Adipocyte (in vitro differentiated cells): ENCODE measurements at places on chromosomes 12 and 14.

DNA sequence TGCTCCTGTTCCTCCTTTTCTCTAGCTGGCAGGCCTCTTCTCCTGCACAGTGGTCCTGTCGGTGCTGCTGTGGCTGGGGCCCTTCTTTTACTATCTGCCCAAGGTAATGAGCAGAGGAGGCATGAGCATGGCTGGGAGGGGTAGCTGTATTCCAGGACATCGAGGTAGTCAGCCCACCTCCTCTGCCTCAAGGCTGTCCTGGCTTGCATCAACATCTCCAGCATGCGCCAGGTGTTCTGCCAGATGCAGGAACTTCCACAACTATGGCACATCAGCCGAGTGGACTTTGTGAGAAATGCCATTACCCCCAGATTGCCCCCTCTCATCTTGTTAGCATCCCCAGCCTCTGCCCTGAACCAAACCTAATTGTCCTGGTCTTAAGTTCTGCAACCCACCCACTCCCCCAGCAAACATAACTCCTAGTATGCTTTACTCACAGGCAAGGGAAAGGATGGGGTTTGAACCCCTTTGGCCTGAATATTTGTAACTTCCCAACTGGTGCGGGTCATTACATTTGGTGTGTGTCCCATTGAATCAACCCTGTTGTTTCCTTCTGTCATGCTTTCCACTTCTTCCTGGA is 9.1 kb downstream of the B4GALNT1 start:
- no peak for DNase-seq

- DNase-seq: no peak
These were observed 27.9 kb downstream of the C12orf50 start for GRCh38 chr12:88001327-88001726.

DNA sequence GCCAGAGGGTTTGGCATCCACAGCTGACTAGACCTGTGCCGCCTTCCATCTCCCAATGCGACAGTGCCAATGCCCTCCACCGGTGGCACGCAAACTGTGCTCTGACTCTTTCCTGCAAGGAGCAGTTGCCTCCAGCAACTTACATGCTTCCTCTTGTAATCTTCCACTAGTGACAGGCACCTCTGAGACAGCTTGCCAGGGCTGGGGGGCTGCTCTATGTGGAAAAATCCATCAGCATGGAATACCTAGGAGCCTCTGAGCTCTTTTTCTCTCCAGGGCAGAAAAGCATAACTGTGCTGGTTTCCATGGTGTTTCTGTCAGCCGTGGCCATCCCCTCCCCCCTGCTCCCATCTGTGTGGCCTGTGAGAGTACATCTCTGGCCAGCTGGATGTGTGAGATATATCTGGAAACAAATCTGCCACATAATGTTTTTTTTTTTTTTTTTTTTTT is 110.6 kb downstream of the MYRFL start:
- no peak for DNase-seq

GRCh38 chr12:68158432-68158831 is 1.1 kb downstream of the IFNG start:
- peak; percentile 5 for DNase-seq

- DNase-seq: no peak
These were observed 3.1 kb downstream of the SMOC1 start for GRCh38 chr14:69882116-69882864.

DNA sequence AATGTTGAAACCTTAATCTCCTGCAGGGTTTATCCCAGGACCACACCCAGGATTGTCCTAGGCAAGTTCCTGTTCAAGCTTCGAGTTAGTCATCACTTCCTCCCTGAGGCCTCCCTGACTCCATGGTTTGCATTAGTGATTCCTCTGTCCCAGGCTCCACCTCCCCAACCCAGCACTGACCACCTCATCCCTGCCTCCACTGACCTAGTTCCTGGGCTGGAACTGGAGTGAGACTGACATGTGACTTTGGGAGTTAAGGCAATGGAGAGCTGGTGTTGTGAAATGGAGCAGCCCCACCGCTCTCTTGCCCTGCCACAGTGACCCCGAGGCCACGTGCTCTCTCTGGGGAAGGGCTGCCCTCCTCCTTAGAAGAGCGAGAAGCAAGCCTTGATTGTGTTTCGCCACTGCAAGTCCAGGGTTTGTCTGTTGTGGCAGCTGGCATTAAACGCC is 15.8 kb upstream of the DTX1 start:
- peak; percentile 48 for DNase-seq

GRCh38 chr12:107519906-107520859 is 165.4 kb upstream of the PWP1 start:
- no peak for DNase-seq
